Activated CD8-positive, alpha-beta memory T cell treated with anti-CD3 and anti-CD28 coated beads for 24 hours (primary cell): ENCODE measurements at places on chromosomes 6 and 20.
A peak's percentile ranks its signal among the peaks of the same experiment; 100 is the strongest.

GRCh38 chr20:34536798-34537394 is 20.7 kb downstream of the DYNLRB1 start:
- DNase-seq = no peak

DNA sequence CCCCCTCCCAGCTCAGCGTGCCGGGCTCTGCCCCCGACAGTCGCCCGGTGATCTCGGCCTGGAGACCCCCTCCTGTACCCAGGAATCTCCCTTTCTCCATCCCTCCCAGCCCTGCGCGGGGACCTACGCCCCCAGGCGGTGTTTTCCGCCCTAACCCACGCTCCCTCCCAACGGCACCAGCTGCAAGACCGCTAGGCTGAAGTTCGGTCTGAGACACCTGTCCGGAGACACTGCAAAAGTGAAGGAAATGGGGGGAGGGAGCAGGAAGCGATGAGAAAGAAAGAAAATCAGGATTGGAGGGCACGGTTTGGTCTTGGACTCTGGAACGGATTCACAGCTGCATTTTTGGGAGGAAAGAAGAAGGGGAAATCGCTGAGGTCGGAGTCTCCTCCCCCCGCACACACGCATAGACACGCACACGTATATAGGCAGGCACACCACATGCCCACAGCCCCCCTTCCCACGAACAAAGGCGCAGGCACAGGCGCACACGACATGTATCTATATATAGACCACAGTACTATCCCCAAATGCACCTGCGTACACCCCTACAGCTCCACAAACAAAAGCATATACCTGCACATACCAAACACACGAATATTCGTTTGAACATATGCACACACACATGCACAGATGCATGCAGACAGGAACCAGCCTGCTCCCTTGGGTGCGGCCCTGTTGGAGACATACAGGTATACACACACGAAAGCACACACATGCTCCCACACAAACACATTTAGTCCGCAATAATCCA is 1.0 kb downstream of the SLC32A1 start:
- no peak for DNase-seq

DNA sequence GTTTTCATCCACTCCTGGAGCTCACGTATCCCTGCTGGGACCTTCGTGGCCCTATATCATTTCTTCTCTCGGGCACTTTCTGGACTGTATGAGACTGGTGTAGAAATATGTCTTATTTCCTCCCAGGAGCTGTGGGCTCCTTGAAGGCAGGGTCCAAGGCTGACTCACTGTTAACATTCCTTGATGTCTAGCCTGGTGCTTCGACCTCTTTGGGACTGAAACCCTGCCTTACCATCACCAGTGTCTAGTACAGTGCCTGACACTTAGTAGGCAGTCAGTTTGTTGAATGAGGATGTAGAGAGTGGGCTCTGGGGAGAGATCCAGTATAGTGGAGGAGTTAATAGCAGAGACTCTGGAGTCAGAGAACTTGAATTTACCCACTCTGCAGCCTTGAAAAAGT is 23.6 kb downstream of the POFUT1 start:
- no peak for DNase-seq

DNA sequence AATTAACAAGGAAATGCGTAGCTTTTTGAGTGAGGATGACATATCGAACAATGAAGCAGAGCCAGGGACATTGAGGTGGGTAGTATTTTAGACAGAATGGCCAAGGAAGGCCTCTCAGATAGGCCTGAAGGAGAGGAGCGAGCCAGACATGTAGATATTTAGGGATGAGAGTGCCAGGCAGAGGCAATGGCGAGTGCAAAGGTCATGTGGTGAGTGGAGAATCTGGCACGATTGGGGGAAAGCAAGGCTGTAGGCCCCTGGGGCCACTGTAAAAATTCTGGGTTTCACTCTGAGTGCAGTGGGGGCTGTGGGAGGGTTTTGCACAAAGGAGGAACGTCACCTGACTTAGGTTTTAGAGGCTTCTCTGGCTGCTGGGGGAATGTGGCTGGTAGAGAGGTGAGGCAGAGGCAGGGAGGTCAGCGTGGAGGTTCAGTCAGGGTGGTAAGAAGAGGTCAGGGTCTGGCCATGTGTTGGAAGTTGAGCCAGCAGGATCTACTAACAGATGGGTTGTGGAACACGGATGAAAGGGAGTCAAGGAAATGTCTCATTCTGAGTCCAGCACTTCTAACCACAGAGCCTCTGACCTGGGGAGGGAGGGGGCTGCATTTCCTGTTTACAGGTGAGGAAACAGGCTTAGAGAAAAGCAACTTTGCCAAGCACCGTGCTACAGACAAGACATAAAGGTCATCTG is 11.3 kb downstream of the SIRPA start:
- DNase-seq = no peak

DNA sequence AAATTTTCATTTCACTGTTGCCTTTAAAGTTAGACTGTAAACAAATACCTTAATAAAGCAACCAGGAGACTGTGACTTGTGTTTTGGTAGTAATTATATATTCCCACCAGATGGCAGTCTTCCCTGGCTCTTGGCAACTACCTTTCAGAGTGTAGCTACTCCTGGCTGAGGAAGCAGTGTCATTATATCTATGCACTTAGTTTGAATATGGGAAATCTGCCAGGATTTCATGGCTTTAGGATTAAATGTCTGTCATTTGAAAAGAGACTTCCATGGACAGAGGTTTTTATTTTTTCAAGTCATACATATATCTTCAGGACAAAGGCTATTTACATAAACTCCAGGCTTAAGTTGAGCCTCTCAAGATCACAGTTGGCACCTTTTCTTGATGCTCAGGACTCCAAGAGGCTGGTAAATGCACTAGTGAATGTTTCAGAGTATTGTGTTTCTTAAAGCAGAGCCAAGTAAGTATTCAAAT is 160.1 kb downstream of the C6orf58 start:
- no peak for DNase-seq

GRCh38 chr20:42635699-42636411 is 553.9 kb downstream of the PTPRT start:
- no peak for DNase-seq

DNA sequence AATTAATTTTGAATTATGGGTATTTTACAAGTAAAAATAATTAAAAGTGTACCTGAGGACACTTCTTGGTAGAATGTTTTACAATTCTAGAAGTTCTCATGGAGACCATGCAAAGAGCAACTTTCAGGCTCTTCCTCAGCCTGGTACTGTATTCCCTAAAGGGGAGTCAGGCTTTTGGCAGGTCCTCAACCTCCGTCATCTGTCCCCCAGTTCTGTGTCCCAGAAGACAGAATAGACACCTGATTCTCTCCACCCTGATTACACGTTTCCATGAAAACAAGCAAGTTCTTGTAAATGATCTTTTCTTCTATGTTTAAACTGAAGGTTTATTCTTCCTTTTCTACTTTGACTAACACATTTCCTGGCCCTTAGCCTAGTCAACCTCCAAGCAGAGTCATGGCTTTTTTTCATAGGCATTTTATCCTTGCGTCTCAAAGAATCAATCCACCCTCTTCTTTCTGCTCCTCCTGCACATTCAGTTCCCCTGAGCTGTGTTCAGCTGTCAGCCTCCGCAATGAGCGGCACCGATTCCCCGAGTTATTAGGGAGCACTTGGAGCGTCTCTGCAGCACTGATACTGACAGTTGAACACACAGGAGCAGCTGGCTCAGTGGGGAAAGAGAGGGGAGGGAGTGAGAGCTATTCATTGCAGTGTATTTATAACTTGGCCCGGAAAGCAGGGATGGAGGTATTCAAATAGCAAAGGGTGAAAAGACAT is 1082.4 kb upstream of the MAP3K7 start:
- no peak for DNase-seq

DNA sequence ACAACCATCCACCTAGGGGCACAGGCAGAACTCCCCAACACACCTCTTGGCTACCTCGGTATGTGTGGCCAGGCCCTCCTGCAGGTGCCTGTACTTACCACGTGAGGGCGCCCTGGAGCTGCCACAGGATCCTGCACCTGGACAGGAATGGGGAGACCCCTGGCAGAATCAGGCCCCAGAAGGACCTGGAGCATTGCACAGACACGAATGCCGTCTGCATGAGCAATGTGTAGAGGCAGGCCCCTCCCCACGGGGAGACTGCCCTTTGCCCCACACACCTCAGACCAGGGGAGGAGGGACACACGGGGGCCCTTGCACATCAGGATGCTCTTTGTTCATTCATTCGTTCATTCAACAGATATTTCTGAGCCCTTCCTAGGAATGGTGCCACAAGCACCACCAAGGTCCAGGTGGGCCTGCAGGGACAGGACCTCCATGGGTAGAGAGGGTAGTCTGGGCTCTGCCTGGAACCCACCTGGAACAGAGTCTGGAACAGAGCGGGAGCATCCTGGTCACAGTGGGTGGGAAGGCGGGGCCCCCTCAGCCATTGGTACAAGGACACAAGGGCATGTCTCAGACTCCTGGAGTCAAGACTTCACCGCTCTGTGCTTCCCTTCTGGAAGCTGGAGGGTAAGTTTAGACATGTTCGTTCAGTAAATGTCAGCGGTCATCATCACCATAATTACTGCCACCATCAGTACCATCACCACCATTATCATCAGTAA is 32.3 kb downstream of the YTHDF1 start:
- DNase-seq = peak; percentile 78

GRCh38 chr6:115899730-115900282 is 160.9 kb downstream of the FRK start:
- DNase-seq = no peak

GRCh38 chr6:79610306-79611009 is 20.7 kb upstream of the SH3BGRL2 start:
- no peak for DNase-seq

DNA sequence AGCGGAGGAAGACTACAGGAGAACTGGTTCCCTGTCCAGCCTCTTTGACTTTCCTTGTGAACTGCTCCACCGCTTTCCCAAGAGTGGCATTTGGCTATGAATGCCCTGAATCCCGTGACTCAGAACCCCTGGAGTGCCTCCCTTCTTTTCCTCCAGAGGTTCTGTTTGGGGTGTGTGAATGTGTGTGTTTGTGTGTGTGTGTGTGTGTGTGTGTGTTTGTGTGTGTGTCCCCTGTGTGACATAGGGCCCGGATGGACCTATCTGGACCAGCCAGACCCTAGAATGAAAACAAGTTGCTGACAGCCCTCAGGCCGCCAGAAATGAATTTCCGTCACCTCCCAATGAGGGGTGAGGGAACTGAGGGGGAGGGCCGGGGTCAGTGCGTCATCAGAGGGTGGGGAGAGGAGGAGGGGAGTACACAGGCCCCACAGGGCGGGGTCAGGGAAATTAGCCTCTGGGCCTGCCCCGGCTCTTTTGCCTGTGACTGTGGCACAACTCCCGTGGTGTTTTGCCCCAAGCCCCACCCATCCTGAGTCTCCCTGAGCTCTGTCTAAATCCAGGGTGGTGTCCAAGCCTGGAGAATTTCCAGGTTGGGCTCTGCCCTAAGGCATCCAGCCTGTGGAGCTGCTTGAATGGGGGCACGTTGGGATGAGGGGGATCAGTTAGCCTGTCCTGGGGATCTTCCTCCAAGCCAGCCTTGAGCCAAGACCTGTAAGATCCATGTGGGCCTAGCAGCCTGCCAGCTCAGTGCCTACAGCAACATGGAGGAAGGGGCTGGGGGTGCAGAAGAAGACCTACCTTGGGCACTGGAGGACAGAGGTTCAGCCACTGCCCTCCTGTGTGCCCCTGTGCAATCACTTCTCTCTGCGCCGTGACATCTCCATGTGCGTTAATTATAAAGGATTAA is 15.2 kb upstream of the MRPS18A start:
- no peak for DNase-seq

DNA sequence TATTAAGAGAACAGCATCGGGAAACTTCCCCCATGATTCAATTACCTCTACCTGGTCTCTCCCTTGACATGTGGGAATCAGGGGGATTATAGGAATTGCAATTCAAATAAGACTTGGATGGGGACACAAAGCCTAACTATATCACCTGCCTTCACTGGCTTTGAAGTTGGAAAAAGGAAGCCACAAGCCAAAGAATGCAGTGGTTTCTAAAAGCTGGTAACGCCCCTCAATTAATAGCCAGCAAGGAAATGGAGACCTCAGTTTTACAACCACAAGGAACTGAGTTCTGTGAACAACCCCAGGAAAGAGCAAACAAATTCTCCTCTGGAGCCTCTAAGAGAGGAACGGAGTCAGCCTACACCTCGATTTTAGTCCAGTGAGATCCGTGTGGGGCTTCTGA is 244.1 kb downstream of the TFAP2A start:
- no peak for DNase-seq

GRCh38 chr6:129009851-129010250 is 126.9 kb downstream of the LAMA2 start:
- DNase-seq = no peak

DNA sequence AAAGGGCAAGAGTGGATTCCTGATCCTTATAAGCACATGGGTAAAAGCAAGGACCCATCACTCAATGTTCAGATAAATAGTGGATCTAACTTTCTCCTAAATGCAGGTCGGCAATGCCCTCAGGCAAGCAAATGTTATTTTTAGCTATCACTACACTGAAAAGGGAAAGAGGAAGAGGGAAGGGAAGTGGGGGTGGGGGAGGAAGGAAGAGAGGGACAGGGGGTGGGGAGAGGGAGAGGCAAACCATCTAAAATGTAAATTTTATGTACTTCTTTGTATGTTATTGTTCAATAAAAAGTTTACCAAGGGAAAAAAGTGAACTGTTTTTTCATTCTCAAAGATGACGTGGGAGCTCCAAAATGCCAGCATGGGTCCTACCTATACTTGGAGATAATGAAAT is 44.2 kb downstream of the CHD6 start:
- no peak for DNase-seq

- no peak for DNase-seq
These were observed 220.5 kb downstream of the SYNE1 start for GRCh38 chr6:152416652-152417051.

DNA sequence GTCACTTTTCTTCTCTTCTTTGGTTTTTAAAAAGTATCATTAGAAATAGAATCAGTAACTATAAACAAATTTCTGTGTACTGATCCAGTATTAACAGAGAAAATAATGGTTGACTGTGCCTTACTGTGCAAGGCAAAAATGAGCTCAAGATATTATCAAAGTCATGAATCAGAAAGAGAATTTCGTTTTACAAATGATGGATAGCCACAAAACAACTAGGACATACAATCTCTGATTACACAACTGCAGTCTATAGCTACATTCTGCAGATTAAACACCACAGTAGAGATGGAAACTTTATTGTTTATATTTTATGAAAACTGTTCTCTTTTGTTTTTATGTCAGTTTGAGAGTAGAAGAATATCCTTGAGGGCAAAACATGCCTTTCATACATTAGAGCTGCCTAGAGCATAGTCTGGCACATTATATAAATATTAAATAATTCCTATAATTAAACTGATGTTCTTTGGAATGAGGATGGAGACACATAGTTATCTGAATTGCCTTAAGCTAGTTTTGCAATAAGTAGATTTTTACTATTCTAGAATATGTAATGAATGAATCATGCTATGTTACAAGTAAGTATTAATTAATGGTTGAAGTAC is 333.1 kb downstream of the LAMA2 start:
- DNase-seq = no peak

DNA sequence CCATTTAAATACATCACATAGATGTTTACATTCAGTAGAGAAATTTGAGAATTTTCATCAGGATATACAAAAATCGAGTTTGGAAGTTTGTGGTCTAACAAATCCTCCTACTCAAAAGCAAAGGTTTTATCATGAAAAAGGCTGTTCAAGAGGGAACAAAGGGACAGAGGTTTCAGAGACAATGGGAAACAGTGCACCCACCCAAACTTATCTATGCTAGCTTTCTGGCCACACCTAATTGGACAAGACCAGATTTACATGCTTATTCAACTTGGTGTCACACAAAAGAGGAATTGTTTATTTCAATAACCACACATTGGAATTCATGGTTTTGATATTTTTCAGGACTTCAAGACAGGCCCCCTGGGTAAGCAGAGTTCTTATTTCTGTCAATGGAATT is 28.4 kb upstream of the RSPO3 start:
- DNase-seq = no peak
